ENCODE measurements at places on chromosomes 2 and 18. TPM values are rescaled to one million over a fixed set of nuclear protein-coding genes. Genes with fewer than 3 reads are reported as not detected.

The ZFP36L2 gene
- 223 TPM for total RNA-seq

The NCKAP1 gene
- 48.5 TPM for total RNA-seq

The STAMBP gene
- total RNA-seq = 27.5 TPM

The POMC gene
- 2.4 TPM for total RNA-seq

The LYG2 gene
- total RNA-seq = not detected

The SNED1 gene
- 44.4 TPM for total RNA-seq

The MC5R gene
- not detected for total RNA-seq

The KDM3A gene
- total RNA-seq = 40.8 TPM

The ATP9B gene
- 42.9 TPM for total RNA-seq

The GATA6 gene
- 32.0 TPM for total RNA-seq

GRCh38 chr2:216763396-216763795 is 68.0 kb upstream of the IGFBP5 start:
- peaks cover 4% of the 10 kb centered on the region for H3K27me3 ChIP-seq
- no peak overlapping the region for H3K4me3 ChIP-seq
- H3K4me1 ChIP-seq = peaks cover 12% of the 10 kb centered on the region

GRCh38 chr18:63315131-63315662 is 4.4 kb downstream of the BCL2 start:
- H3K36me3 ChIP-seq = no peaks in the 10 kb centered on the region
- peak overlapping the region; percentile 80 for H3K4me3 ChIP-seq
- no peaks in the 10 kb centered on the region for H3K27me3 ChIP-seq
- H3K4me1 ChIP-seq = peaks cover 41% of the 10 kb centered on the region
- H3K27ac ChIP-seq = peak overlapping the region; percentile 92

GRCh38 chr2:18611604-18612003 is 22.2 kb upstream of the NT5C1B start:
- H3K4me3 ChIP-seq = no peak overlapping the region
- H3K27me3 ChIP-seq = no peaks in the 10 kb centered on the region
- no peaks in the 10 kb centered on the region for H3K4me1 ChIP-seq
- H3K36me3 ChIP-seq = no peaks in the 10 kb centered on the region

- no peaks in the 10 kb centered on the region for H3K27me3 ChIP-seq
- no peak overlapping the region for H3K27ac ChIP-seq
- H3K4me1 ChIP-seq = no peaks in the 10 kb centered on the region
- DNase-seq = no peak
- no peaks in the 10 kb centered on the region for H3K36me3 ChIP-seq
Measured at GRCh38 chr18:10274301-10274700, 180.1 kb upstream of the APCDD1 start.

DNA sequence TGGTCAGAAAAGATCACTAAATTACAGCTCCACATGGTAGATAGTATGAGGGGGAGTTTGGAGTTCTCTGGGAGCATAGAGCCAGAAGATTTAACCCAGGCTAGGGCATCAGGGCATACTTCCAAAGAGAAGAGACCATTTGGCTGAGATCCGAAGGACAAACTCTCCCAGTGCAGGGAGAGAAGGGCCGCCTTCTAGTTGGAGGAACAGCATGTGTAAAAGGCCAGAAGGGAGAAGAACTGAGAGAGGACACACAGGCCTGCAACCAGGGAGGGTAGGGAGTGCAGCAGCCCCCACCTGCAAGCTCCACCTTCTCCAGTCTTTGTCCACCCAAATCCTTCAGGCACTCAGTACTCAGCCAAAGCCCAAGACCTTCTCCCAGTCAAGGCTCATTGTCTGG is 182.0 kb downstream of the GFPT1 start:
- H3K27me3 ChIP-seq = no peaks in the 10 kb centered on the region
- no peak for DNase-seq
- H3K27ac ChIP-seq = peak overlapping the region; percentile 14
- H3K4me1 ChIP-seq = peaks cover 21% of the 10 kb centered on the region
- H3K4me3 ChIP-seq = no peak overlapping the region

GRCh38 chr18:77071061-77071460 is 61.5 kb downstream of the MBP start:
- no peak overlapping the region for H3K4me3 ChIP-seq
- H3K36me3 ChIP-seq = peaks cover 12% of the 10 kb centered on the region
- H3K27ac ChIP-seq = peak overlapping the region; percentile 97

GRCh38 chr2:162106146-162106551 is 32.1 kb upstream of the DPP4 start:
- H3K27me3 ChIP-seq = no peaks in the 10 kb centered on the region
- no peaks in the 10 kb centered on the region for H3K4me1 ChIP-seq
- H3K27ac ChIP-seq = no peak overlapping the region
- no peaks in the 10 kb centered on the region for H3K36me3 ChIP-seq

GRCh38 chr2:96493072-96493471 is 12.1 kb downstream of the NEURL3 start:
- no peak for DNase-seq
- no peak overlapping the region for H3K27ac ChIP-seq
- H3K27me3 ChIP-seq = no peaks in the 10 kb centered on the region
- no peaks in the 10 kb centered on the region for H3K4me1 ChIP-seq
- no peak overlapping the region for H3K4me3 ChIP-seq

GRCh38 chr2:113075030-113075429 is 7.3 kb downstream of the IL1F10 start:
- no peaks in the 10 kb centered on the region for H3K4me1 ChIP-seq
- peaks cover 3% of the 10 kb centered on the region for H3K27me3 ChIP-seq
- no peak overlapping the region for H3K27ac ChIP-seq
- no peak for DNase-seq

GRCh38 chr2:43387092-43388062 is 161.0 kb upstream of the ZFP36L2 start:
- H3K36me3 ChIP-seq = peaks cover 1% of the 10 kb centered on the region
- no peak for DNase-seq
- H3K27ac ChIP-seq = no peak overlapping the region
- H3K4me1 ChIP-seq = no peaks in the 10 kb centered on the region
- H3K27me3 ChIP-seq = no peaks in the 10 kb centered on the region
- H3K4me3 ChIP-seq = no peak overlapping the region

DNA sequence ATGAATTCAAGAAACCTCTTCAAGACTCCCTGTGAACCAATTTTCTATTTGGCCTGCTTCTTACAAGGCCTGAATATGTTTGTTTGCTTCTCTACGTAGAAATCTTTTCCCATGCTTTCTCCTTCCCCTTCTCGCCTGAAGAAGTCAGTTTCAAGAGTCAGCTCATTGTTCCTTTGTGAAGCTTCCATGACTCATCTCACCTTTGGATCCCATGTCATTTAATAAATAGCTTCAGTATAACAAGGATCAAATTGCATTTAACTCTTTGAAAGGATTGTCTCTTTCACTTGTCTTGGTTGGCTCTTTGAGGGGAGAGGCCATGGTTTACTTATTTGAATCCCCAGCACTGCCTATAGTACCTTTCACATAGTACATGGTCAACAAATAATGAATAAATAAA is 28.4 kb downstream of the CPS1 start:
- no peaks in the 10 kb centered on the region for H3K4me1 ChIP-seq
- no peaks in the 10 kb centered on the region for H3K27me3 ChIP-seq
- no peaks in the 10 kb centered on the region for H3K36me3 ChIP-seq
- no peak overlapping the region for H3K27ac ChIP-seq
- no peak for DNase-seq

DNA sequence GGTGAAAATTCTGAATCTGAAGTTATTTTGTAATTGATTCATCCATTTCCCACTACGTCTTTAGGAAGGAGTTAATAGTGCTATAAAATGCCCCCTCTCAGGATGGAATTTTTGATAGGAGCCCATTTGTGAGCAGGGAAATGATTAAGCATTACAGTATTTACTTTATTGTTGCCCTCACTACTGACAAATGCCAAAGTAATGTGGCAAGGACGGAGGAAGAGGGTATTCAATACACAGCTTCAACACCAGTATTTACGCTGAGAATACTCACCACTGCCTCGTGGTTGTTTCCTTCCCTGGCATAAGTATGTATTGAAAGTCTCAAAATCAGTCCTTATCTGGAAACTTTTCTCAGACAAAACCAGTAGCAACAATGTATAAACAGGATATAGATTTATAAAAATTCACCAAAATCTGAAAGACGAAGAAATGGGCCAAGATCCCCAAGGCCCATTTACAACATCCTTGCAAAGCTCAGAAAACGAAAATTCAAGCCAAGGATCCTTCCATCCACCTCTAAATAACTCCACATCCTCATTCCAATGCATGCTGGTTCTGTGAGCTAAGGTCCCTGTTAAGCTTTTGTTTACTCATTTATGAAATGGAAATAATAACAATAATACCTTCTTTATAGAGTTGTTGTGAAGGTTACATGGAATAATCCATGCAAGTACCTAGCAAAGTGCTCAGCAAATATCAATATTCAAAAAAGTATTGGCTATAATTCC is 29.3 kb downstream of the FEZ2 start:
- peaks cover 7% of the 10 kb centered on the region for H3K36me3 ChIP-seq
- DNase-seq = no peak
- no peaks in the 10 kb centered on the region for H3K27me3 ChIP-seq
- peak overlapping the region; percentile 60 for H3K27ac ChIP-seq
- peaks cover 3% of the 10 kb centered on the region for H3K4me1 ChIP-seq

GRCh38 chr2:41717839-41718238 is 330.0 kb upstream of the PKDCC start:
- no peak overlapping the region for H3K27ac ChIP-seq
- H3K4me3 ChIP-seq = no peak overlapping the region
- H3K4me1 ChIP-seq = peaks cover 11% of the 10 kb centered on the region
- DNase-seq = no peak
- H3K27me3 ChIP-seq = no peaks in the 10 kb centered on the region
- no peaks in the 10 kb centered on the region for H3K36me3 ChIP-seq

DNA sequence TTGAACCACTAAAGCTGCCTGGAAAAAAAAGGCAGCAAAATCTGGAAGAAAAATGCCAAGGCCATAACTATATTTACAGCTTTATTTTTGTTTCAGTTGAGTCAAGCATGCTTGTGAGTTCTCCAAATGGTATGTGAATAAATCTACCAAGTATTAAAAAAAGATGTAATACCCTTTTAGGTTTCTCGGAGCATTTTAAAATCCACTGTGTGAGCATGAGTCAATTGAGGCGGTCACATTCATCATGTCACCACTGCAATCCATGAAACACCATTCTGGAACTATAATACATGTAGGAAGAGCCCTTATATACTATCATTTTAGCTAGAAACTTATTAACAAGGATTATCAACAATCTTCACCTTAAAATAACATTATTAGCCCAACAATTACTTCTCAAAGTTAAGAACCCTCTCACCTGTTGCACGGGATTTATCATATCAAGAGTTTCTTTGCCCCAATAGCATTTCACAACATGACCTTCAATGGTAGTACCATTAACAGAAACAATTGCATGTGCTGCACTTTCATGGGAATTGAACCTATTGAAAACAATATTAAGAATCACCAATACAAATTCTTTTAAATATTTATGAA is 24.2 kb upstream of the C2orf42 start:
- no peaks in the 10 kb centered on the region for H3K4me1 ChIP-seq
- H3K4me3 ChIP-seq = no peak overlapping the region
- DNase-seq = no peak
- H3K36me3 ChIP-seq = peaks cover 59% of the 10 kb centered on the region

DNA sequence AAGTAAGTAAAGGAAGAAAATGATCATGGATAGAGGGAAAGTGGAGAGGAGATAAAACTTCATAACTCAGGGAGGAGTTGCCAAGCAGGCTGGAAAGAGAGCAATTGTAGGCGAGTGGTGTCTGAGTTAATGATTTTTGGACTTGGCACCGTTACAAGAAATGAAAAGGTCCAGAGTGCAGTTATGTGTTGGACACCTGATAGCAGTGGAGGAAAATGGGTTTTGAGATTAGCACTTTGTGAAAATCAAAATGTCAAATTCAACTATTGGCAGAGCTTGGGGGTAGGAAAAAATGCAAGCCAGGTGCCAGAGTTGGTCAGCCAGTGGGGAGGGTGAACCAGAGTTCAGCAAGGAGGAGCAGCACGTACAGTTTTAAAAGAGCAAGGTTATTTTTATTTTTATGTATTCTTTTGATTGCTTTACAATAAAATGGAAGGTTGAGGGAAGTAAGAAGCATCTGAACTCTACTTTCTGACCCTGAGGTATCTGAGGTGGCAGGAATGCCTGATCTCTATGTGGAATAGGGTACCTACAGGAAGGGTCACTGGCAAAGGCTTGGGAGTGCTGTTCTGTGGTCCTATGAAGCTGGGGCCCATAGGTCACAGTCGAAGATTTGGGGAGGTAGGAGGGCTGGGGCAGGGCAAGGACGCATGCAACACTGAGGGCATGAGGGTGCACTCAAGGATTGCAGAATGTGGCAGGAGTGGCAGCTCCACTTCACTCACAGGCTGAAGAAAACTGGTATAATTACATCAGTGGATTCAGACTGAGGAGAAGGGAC is 127.5 kb downstream of the CD8B2 start:
- H3K4me1 ChIP-seq = peaks cover 3% of the 10 kb centered on the region
- no peaks in the 10 kb centered on the region for H3K27me3 ChIP-seq
- H3K4me3 ChIP-seq = no peak overlapping the region
- no peaks in the 10 kb centered on the region for H3K36me3 ChIP-seq

DNA sequence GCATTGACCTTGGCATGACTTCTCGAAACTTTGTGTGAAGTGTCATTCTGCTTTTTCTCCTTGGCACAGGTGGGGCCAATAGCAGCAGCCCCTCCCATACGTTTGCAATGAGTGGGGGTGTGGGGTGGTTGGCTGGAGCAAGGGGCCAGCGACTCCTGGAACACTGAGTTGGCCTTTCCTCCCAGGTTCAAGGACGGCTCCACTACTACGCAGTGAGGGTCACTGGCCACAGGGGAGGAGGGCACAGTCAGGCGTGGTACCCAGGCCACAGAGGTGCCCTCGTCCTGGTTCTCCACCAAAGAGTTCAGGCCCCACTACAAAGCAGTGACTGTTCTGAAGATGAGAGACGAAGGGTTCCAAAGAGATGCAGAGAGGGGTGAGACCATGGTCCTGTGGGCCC is 70.6 kb upstream of the OTOS start:
- peak; percentile 22 for DNase-seq
- H3K36me3 ChIP-seq = no peaks in the 10 kb centered on the region
- H3K4me3 ChIP-seq = no peak overlapping the region
- H3K27ac ChIP-seq = no peak overlapping the region
- H3K27me3 ChIP-seq = peaks cover 23% of the 10 kb centered on the region
- no peaks in the 10 kb centered on the region for H3K4me1 ChIP-seq

All from spleen (tissue), 13 donors.